ENCODE measurements at places on chromosomes 6 and 20.

GRCh38 chr6:32472781-32473375 is 33.2 kb downstream of the HLA-DRA start:
- no peak for DNase-seq

DNA sequence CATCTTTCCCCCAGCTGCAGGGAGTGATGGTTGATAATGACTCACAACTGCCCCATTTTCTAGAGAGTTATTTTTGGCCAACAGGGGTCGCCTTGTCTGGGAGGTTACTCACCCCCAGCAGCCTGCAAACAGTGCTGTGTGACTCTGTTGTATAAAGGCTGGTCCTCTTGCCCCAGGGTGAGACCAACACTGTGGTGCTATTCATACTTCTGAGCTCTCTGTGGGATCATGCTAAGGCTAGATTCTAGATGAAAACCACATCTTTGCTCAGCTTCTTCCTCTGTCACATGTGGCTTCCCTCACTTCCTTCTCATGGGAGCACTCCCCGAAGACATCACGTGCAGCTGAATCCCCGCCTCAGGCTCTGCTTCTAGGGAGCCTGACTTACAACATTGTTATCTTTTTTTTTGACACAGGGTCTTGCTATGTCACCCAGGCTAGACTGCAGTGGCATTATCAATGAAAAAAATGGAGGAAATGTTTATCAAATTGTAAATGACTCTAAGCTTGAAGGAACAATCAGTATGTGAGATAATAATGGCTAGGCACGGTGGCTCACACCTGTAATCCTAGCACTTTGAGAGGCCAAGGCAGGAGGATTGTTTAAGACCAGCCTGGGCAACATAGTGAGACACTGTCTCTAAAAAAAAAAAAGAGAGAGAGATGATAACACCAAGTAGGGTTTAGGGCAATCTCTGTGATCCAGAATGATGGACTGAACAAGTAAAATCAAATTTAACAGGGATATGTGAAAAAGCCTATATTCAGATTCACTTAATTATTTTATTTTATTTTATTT is 55.7 kb upstream of the SLC23A2 start:
- DNase-seq, result peak; percentile 54

- DNase-seq, result no peak
These were observed 16.6 kb upstream of the TFB1M start for GRCh38 chr6:155330922-155331321.

DNA sequence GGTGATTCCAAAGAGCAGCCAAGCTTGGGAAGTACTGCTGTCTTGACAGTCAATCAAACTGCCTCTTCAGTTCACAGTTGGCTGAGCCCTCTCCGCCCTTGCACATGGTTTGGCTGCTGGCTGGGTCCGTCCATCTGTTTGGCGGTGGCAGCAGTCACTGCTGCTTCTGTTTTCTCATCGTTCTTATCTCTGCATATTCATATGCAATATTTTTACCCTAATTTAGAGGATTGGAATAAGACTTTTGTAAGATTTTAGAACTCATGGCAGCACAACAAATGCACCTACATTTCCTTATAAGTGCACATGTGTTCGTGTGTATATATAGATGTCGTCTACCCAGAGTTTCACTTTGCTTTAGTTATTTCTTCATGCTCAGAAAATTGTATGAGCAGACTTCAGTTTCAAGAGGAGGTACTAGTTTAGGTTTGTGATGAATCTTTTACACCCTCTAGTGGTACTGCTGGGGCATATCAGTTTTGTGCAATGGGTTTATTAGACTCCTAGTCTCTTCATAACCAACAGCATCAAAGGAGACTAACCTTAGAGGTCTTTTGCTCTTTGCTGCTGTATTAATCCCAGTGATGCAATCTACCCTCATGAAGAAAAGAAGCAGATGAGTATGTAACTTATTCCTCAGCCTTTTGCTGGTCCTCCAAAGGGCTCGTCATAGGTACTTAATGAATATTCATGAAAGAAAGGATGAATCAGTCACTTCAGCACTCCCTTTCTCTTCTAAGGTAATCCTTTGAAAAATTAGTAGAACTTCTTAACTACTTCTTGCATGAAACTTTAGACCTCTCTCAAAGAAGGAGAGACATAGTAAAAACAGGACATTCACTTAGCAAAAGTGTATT is 44.3 kb downstream of the KHDC1L start:
- DNase-seq, result no peak

DNA sequence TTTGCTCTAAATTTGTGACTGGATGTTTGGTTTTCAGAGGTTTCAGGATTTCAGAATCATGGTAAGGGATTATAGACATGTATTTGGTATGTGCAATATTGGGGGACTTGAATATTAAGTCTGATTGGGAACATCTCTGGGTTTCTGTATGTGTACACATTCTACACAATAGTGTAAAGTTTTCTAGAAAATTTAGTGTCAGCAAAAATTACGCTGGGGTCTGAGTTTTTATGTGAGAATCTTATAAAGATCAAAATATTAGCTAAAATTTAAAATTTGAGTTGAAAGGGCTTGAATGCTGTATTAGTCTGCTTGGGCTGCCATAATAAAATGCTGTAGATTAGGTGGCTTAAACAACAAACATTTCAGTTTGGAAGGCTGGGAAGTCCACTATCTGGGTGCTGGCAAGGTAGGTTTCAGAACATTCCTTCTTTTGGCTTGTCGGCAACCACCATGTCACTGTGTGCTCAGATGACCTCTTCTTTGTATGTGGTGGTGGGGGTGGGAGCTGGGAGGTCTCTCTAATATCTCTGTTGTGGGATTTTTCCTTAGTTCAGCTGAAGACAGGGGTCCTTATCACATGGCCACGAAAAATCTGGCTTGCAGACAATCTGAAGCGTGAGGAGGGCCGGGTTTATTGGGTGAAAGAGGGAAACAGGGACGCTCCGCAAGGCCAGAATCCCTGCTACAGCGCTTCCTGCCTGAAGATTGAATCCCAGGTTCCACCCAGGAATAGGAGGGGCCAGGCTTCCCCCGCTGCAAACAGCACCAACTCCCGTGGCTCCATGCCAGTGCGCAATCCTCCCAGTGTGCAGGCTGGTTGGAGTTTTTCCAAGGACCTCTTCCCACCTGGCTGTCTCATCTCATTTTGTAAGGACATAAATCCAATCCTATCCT is 299.7 kb downstream of the PLCB1 start:
- DNase-seq, result no peak

DNA sequence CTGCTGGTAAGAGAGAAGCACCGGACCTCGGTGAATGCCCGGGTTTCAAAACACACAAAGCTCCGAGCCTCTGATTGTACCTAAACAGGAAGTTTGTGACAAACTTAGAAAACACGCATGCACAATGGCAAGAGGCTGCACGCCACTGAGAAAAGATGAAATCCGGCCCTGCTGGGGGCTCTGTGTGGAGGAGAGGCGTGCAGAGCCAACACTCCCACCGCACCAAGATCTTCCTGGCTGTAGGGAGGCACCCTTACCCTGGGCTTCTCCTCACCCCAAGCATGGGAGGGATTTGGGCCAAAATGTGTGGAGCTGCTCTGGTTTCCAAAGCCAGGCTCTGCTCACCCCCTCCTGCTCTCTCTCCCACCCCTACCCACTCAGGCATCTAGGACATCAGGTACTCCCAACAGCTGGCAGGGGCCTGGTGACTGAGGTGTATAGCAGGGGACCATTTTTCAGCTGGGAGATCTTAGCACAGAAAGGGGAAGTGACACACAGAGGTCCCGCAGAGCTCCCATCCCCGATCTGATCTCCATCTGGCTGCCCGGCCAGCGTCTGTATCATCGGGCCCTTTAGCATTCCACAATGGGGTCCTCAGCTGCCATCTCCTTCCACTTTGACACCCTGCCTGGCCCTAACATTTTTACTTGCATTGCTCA is 84.2 kb downstream of the TRERF1 start:
- no peak for DNase-seq

- DNase-seq, result peak; percentile 49
These were observed 75.2 kb downstream of the OR2B2 start for GRCh38 chr6:27836783-27837624.

DNA sequence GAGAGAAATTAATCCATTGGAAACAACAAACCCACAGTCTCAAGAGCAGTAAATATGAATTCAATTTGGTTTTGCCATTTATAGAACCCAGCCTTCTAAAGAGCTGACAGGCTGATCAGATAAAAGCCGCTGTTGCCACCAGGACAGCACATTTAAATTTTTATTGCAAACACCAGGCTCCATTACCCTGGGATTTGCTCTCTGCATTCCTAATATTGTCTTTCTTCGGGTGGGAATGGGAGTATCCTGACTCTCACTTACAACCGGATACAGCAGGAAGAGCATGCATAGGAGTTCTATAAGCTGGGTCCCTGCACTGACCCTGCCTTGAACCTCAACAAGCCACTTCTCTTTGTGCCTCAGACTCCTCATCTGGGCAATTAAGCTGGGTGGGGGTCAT is 142.9 kb downstream of the LRFN2 start:
- no peak for DNase-seq

- DNase-seq, result no peak
These were observed 30.0 kb upstream of the SMIM29 start for GRCh38 chr6:34278833-34279232.

DNA sequence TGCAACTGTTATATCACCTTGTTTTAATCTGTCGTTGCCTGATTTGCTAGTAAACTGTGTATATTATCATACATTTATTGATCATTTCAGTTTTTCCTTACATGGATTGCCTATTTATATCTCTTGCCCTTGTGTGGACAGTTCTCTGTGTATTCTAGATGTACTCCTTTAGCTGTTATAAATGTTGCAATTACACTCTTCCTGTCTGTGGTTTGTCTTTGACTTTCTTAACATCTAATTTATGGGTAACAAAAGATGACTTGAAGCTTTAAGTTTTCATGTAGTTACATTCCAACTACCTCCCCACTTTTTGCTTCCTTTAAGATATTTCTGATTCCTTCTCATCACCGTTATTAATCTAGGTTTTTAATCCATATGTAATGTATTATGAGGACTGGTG is 22.6 kb downstream of the PLCB1 start:
- no peak for DNase-seq

- no peak for DNase-seq
These were observed 256.6 kb downstream of the DLL1 start for GRCh38 chr6:170034294-170034693.

DNA sequence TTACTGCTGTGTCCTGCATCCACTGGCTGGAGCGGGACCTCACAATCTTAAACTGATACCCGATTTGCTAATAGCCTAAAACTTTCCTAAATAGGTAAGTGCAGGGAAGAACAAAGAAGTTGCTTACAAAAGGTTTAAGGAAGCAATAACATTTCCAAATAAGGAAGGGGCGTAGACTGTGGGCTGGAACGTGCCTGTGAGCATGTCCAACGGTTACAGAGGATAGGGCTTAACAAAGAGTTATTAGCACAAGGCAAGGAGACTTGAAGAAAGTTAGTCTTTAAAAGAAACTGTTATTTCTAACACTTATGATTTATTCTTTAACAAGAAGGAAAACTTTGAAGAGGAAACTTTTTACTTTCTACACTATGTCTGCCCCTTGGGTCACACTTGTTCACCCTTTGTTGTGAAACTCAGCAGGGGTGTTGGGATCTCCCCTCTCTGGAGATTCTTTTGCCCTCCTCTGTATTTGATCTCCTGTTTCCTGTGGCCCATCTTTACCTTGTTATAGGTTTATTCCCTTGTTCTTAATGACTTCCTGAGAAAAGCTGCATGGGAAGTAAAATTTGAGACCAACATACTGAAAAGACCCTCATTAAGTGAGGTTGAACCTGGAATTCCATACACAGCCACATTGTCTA is 28.7 kb downstream of the KAT14 start:
- DNase-seq, result no peak

DNA sequence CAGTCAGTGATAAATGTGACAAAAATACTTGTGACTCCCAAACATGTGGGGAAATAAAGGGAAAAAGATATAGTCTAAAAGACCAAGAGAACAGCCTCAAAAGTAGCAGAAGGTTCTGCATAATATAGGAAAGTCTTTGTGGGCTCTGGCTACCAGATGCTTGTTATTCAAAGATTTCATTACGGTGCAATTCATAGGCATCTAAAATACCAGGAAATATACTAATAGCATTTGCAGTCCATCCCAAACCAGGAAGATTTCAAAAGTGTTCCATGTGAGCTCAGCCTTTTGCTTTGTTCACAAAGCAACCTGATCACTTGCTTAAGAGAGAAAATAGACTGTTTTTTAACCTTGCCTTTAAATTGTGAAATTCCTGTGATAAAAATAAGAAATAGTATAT is 506.7 kb upstream of the MARCKS start:
- DNase-seq, result no peak

DNA sequence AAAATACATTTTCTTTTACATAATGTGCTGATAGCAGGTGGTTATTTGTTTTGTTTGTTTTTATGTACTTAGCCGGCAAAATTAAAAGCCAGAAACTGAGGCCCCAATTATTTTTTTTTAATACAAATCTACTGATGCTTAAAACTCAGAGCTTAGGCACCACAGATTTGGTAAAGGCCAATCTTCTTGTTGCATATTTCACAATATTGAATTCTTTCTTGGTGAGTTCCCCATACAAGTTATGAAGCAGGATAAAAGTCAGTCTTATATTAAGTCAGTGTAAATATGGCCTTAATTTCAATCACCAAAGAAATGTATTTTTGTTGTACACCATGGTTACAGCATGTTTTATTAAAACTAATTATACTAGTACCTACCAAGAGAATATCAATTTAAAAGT is 16.3 kb upstream of the ZDHHC14 start:
- no peak for DNase-seq

DNA sequence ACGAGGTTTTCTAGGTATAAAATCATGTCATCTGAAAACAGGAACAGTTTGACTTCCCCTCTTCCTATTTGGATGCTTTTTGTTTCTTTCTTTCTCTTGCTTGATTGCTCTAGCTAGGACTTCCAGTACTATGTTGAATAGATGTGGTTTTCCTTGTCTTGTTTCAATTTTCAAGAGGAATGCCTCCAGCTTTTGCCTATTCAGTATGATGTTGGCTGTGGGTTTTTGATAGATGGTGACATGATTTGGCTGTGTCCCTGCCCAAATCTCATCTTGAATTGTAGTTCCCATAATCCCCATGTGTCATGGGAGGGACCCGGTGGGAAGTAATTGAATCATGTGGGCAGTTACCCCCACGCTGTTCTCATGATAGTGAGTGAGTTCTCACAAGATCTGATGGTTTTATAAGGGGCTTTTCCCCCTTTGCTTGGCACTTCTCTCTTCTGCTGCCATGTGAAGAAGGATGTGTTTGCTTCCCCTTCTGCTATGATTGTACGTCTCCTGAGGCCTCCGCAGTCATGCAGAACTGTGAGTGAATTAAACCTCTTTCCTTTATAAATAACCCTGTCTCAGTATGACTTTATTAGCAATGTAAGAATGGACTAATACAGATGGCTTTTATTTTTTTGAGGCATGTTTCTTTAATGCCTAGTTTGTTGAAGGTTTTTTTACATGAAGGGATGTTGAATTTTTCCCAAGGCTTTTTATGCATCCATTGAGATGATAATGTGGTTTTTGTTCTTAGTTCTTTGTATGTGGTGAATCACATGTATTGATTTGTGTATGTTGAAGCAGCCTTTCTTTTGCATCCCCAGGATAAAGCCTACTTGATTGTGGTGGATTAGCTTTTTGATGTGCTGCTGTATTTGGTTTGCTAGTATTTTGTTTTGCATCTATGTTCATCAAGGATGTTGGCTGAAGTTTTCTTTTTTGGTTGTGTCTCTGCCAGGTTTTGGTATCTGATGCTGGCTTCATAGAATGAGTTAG is 239.1 kb downstream of the THBS2 start:
- no peak for DNase-seq

GRCh38 chr6:112221981-112222852 is 32.1 kb downstream of the LAMA4 start:
- DNase-seq, result no peak

- DNase-seq, result no peak
These were observed 147.2 kb downstream of the TFAP2C start for GRCh38 chr20:56776345-56776744.

GRCh38 chr6:47242483-47243386 is 67.0 kb downstream of the TNFRSF21 start:
- DNase-seq, result no peak

- no peak for DNase-seq
These were observed 29.0 kb downstream of the CDK19 start for GRCh38 chr6:110786271-110786670.

Data from effector CD4-positive, alpha-beta T cell (primary cell).